ENCODE measurements at places on chromosomes 2 and 18.

DNA sequence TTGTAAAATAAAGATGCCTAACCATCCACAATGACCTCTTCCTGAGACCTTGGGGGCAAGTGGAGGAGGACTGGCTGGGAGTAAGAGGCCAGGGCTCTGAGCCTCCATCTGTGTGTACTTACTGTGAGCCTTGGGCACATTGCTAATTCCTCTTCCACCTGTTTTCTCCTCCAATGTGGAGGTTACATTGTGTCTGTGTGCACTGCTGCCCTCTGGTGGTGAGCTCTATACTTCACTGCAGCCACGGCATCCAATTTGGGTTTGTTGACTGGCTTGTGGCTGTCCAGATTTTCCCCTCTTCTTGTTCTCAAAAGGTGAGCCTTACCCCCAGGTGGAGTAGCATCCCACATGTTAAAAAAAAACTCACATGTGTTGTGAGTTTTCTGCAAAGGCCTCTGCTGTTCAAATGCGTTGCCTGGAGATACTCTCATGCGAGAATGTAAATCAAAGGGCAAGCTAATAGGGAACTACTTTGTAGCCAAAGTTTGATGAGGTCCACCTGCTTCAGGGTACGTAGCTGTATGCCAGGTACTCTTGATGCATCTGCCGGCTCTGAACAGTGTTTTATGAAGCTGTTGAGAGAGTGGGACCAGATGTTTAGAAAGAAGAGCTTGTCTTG lies 80.8 kb downstream of the APOB start:
- DNase-seq: peak; percentile 57

DNA sequence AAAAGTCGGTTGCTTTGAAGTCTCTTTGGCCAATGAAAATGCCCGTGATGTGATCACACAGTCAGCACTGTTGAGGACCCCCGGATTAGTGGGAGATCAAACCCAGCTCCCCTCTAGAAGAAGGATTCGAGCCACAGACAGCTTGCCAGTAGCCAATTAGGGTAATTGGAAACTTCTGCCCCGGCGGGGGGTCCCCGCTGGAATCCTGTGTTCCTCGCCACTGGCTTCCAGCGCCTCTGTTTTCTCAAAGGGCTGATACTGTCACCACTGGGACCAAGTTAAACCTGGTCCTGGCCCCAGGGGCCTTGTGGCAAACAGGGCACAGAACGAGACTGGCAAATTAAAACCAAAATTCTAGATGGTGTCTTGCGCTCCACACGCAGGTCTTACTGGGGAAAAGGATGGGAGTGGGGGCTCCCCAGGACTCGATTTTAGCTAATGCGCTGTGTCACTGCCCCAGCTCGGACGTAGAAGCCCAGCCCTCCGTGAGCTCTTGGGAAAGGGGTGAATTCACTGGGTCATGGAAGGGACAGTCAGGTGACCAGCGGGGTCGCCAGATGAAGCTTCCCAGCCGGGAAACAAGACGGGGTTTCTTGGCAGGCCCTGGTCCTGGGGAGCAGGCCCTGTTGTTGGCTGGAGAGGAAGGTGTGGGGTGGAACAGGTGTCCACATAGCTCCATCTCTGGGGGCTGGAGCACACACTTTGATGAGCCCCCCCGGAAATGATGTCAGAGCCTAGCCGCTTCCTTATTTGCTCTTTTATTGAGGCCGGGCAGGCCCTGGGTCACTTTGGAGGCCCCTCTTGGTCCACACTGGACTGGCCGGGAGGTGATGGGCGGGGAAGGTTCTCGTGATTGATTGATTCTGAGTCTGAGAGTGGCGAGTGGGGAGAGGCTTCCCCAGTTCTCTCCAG lies 90.2 kb downstream of the SMAD7 start:
- no peak for DNase-seq

GRCh38 chr2:135494503-135494902 lies 36.5 kb downstream of the ZRANB3 start:
- DNase-seq: no peak

DNA sequence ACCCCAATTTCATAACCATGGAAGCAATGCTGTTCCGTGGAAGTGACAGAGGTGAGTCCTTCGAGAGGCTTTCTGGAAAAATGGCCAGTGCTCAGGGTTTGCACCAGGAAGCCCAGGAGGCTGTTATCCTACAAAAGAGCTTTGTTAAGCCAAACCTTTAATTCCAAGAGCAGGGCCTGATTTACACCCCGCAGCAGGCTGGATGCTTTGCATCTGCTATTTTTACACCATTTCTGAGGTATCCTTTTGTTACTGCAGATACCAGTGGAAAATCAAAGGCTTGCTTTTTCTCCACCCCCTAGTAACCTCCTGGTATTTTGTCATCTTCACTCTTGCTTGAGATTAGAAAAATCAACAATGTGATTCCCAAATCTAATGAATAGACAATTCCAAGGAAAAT lies 380.6 kb downstream of the SOX11 start:
- no peak for DNase-seq

GRCh38 chr18:45856531-45856930 lies 31.1 kb downstream of the SIGLEC15 start:
- no peak for DNase-seq

DNA sequence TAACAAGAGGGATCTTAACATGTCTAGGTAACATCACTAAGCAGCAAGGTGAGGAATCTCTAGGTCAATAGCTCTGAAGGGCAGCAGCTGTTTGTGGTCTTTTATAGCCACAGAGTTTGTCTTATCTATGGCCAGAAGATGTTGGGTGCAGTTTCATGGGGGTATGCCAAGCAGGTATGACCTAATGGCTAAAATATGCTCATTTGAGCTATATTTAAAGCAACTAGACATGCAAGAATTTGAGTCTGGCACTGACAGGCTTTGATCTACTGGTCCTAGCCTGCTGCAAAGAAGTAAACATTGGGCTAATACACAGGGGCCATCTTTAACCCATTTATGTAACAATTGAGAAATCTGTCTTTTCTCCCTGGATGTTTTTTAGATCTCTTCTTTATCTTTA lies 13.9 kb upstream of the UGP2 start:
- DNase-seq: no peak

- no peak for DNase-seq
Observed at GRCh38 chr2:63124218-63124617, 73.6 kb downstream of the OTX1 start.

DNA sequence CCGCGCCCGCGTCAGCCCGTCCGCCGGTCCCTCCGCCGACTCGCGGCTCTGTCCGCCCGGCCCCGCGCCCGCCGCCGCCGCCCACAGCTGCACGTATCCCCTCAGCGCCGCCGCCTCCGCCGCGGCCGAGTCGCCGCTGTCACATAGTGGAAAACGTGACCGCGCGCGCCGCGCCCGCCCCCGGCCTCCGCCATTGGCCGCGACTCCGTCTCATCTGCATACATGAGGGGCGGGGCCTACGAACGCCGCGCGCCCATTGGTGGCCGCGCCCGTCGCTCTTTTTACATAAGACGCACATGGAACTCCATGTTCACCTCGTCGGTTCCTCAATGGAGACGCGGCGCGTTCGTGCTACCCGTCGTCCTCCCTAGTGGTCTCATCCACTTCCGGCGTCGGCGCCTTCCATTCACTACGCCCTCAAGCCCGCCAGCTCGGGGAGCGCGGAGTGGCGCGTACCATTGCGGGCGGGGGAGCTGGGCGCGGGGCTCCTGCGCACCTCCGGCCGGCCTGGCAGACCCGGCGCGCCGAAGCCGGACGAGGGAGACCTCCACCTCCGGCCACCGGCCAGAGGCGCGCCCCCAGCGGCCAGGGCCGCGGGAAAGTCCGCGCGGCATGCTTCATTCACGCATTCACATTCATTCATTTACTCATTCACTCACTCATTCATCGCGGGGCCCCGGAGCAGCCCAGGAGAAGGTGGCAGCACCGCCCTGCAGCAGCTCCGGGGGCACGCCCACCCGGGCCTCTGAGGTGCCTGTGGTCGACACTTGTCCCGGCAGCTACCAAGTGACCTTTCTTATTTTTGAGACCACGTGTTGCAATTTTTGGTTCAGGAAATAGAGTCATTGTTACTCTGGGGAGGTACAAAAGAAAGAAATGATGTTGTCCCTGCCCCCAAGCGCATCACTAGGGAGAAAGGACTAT lies 502 bp upstream of the PER2 start:
- peak; percentile 96 for DNase-seq

DNA sequence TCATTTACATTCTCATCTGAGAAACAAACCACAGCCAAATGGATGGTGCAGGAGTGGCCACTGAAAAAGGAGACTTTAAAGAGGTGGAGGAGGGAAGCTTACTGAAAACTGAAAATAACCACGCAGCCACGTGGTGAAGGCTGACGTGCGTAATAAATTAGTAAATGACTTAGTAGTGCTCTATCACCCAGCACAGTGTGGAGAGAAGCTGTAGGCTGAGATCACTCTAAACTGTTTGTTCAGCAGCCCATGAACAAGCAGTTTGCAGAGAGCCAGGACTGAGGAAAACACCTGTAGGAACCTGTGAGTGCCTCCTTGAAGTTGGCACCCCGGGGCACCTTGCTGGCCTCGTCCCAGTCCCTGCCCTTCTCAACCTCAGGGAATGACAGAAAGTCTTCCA lies 193.0 kb downstream of the TXNL1 start:
- no peak for DNase-seq

DNA sequence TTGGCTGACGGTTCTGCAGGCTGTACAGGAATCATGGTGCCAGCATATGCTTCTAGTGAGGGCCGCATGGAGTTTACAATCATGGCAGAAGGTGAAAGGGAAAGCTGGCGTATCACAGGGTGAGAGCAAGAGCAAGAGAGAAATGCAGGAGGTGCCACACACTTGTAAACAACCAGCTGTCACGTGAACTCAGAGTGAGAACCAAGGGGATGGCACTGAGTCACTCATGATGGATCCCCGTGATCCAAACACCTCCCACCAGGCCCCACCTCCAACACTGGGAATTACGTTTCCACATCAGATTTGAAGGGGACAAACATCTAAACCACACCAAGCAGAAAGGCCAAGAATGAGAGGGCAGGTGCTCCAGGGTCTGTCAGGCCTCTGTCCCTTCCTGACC lies 185.0 kb upstream of the PID1 start:
- DNase-seq: no peak

GRCh38 chr2:200329798-200330197 lies 23.3 kb downstream of the SPATS2L start:
- no peak for DNase-seq

DNA sequence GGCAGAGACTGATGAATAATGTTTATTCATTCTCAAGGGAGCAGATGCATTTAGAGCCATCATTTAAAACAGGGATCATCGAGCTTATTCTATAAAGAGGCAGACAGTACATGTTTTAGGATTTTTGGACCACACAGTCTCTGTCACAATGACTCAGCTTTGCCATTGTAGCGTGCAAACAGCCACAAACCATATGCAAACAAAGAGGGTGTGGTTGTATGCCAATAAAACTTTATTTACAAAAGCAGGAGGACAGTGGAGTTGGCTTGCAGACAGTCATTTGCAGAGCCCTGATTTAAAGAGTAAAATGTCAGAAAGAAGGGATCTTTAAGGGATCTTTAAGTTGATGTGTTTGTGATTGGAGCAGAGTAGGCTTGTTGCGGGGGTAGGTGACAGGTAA lies 51.5 kb downstream of the SMIM21 start:
- DNase-seq: no peak

DNA sequence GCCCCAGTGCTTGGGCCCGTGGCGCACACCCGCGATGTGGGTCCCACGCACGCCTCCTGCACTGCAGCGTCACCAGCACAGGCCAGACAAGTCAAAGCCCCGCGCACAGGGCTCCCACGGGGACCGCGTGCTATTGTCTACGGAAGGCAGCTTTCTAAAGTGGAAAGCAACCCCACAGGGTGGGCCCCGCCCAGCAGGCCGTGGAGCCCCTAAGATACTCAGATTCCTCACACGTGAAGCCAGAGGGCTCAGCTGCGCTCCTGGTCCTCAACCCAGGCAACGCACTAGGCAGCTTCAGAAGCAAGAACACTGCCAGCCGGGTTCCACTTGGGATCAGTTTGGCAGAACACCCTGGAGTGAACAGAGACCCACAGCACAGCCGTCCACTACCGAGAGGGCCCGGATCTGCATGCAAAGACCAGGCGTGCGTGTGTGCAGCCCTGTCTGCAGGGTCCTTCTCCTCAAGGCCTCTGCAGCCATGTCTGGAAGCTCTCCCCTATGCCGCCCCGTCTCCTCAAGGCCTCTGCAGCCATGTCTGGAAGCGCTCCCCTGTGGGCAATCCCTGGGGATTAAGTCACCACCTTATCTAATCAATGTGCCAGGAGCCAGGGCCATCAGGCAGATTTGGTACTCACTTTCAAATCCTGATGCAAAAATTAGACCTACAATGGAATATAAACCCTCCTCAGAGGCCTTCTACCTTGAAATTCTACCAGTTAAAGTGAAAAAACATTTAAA lies 231.3 kb downstream of the HDAC4 start:
- no peak for DNase-seq

DNA sequence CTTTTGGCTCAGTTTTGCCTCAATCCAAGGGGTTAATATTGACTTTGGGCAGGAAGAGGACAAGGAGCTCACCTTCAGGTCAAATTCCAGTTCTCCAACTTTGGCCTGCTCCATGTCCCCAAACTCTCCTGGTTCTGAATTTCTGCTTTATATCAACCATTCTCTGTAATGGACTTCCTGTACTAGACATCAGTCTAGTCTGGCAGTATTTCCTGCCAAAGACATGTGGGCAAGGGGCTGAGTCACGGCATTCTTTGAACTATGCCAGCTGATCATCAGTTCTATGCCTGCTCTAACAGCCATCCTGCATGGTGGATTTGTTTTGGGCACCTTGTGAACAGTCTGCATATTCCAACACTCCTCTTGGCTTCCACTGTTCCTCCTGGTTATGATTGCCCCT lies 199.4 kb downstream of the ZEB2 start:
- DNase-seq: peak; percentile 21

- no peak for DNase-seq
Observed at GRCh38 chr2:30680121-30680520, 127.1 kb downstream of the CAPN13 start.

DNA sequence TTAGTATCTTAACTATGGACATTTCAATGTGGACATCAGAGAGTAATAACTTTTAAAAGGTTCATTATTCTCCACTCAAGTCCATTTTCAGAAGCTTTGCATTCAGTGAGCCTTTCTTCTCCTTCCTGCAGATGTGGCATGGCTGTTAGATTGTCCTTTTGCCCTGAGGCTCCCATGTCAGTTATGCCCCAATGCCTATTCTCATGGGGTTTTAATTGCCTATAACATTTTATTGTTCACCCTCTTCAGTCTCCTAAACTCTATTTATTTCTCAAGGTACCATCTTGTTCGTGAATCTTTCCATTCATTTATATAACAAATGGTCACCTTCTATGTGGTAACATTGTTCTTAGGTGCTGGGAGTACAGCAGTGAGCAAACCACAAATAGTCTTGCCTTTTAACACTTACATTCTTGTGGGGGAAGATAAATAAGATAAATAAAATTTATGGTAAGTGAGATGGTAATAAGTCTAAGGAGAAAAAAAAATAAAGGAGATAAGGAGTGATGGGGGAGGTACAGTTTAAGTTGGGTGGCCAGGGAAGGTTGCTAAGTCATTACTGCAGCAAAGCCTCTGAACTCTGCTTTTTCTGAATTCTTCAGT lies 277.9 kb upstream of the SIX3 start:
- DNase-seq: no peak

- DNase-seq: no peak
Observed at GRCh38 chr2:169073211-169073962, 4.0 kb downstream of the DHRS9 start.

Measured in activated T-cell treated with anti-CD3 and anti-CD28 coated beads for 48 hours (primary cell).